ENCODE measurements at places on chromosomes 4 and X. TPM values are rescaled to one million over a fixed set of nuclear protein-coding genes. Genes with fewer than 3 reads are reported as not detected.

ETDA gene
- not detected for total RNA-seq

INTU gene
- 4.8 TPM for total RNA-seq

IL15 gene
- 4.9 TPM for total RNA-seq

SSX5 gene
- total RNA-seq, result not detected

ZFP92 gene
- total RNA-seq, result 0.29 TPM

LRAT gene
- 0.07 TPM for total RNA-seq

CYSLTR1 gene
- 1.6 TPM for total RNA-seq

DNA sequence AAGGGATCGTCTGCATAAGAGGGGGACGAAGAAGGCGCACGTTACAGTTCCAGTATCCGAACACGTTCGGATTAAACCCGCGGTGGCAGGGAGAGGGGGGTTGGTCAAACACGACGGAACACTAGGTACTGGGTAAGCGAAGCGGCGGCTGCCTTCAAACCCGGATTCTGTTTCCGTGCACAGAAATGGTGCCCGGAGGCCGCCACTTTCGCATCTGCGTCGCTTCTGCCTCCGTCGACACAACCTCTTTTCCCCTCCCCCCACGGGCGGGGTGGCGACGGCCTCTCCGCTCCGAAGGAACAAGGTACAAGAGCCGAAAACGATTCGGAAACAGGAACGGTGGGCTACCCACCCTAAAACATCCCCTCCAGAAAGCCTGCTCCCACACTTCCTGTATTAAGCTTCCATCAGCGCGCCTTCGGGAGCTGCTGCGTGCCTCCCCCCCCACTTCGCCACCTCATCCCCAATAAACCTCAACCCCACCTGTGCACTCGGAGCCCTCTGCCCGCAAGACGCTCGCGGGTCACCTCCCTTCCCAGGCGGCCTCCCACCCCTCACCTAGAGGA lies 667 bp downstream of the G3BP2 start:
- H3K36me3 ChIP-seq, result no peaks in the 10 kb centered on the region
- H3K4me3 ChIP-seq, result peak overlapping the region; percentile 96
- peaks cover 10% of the 10 kb centered on the region for H3K4me1 ChIP-seq
- DNase-seq, result peak; percentile 85
- peak overlapping the region; percentile 99 for H3K27ac ChIP-seq

DNA sequence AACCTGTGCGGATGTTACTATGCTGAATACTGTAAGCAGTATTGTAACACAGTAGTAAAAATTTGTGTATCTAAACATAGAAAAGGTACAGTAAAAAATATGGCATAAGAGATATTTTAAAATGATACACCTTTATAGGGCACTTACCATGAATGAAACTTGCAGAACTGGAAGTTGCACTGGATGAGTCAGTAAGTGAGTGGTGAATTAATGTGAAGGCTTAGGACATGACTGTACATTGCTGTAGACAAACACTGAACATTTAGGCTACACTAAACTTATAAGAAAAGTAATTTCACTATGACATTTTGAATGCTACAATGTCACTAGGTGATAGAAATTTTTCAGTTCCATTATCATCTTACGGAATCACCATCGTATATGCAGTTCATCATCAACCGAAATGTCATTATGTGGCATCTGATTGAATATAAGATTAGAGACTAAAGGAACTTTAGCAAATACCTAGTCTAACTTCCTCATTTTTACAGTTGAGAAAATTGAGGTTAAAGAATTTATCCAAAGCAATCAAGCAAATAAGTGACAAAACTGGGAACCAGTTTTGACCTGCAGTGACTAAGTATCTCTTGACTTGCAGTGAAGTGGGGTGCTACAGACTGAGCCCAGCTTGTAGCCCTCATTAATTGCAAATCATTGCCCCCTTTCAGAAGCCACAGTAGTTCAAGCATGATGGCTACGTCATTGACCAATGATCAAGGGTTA lies 55.3 kb downstream of the EGF start:
- H3K4me1 ChIP-seq, result no peaks in the 10 kb centered on the region
- H3K27me3 ChIP-seq, result no peaks in the 10 kb centered on the region
- no peaks in the 10 kb centered on the region for H3K36me3 ChIP-seq
- H3K4me3 ChIP-seq, result no peak overlapping the region
- DNase-seq, result peak; percentile 36

- no peak overlapping the region for H3K4me3 ChIP-seq
- H3K27me3 ChIP-seq, result no peaks in the 10 kb centered on the region
- no peak for DNase-seq
- no peaks in the 10 kb centered on the region for H3K4me1 ChIP-seq
- H3K36me3 ChIP-seq, result no peaks in the 10 kb centered on the region
These were observed 110.4 kb downstream of the SLIT2 start for GRCh38 chr4:20362148-20362547.

- H3K27me3 ChIP-seq, result no peaks in the 10 kb centered on the region
- H3K36me3 ChIP-seq, result no peaks in the 10 kb centered on the region
- DNase-seq, result peak; percentile 67
- peak within 1 kb of the TSS; percentile 56 for H3K27ac ChIP-seq
- peak within 1 kb of the TSS; percentile 50 for H3K4me3 ChIP-seq
- no peaks in the 10 kb centered on the region for H3K4me1 ChIP-seq
These were observed at the start of gene OCRL for GRCh38 chrX:129540068-129540653. Gene OCRL (plus strand): TSS chrX:129540259. CDS start chrX:129540440, 181 bp downstream.

DNA sequence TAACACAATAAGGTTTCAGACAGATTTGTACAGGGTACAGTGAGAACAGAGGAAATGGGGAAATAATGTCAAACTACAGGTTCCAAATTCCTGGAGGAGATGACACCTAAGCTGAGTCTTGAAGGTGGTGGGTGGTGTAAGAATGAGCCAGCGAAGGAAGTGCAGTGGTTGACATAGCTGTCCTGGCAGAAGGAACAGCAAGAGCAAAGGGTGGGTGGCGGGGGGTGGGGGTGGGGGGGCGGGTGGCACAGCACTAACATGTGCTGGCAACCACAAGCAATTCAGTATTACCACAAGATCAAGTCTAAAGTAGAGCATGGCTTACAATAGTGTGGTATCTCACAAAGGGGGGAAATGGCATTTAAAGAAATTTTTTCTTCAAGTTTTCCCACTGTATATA lies 13.1 kb upstream of the G3BP2 start:
- H3K27me3 ChIP-seq, result no peaks in the 10 kb centered on the region
- no peaks in the 10 kb centered on the region for H3K36me3 ChIP-seq
- no peaks in the 10 kb centered on the region for H3K4me1 ChIP-seq
- DNase-seq, result no peak
- H3K27ac ChIP-seq, result no peak overlapping the region

- no peaks in the 10 kb centered on the region for H3K4me1 ChIP-seq
- no peak for DNase-seq
- H3K27ac ChIP-seq, result no peak overlapping the region
These were observed 375.4 kb upstream of the PITX2 start for GRCh38 chr4:110998320-110998719.

DNA sequence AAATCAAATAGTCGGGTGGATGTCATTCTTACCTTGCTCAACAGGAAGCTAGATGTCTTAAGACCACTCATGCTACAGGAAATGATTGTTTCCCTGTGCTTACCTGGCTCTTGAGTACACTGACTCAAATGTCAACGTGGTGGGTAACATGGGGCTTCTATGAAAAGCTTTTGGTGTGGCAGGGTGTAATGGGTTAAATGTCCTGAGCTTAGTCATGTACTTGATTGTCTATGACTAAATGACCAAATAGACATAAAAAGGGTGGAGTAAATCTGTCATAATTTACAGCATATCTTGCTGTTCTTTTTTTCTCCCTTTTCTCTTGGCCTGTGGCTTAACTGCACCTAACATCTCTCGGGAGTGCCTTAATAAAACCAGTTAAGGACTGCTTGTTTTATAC lies 44.9 kb downstream of the CCNG2 start:
- H3K4me1 ChIP-seq, result peaks cover 3% of the 10 kb centered on the region
- no peaks in the 10 kb centered on the region for H3K27me3 ChIP-seq
- DNase-seq, result no peak
- no peak overlapping the region for H3K4me3 ChIP-seq

DNA sequence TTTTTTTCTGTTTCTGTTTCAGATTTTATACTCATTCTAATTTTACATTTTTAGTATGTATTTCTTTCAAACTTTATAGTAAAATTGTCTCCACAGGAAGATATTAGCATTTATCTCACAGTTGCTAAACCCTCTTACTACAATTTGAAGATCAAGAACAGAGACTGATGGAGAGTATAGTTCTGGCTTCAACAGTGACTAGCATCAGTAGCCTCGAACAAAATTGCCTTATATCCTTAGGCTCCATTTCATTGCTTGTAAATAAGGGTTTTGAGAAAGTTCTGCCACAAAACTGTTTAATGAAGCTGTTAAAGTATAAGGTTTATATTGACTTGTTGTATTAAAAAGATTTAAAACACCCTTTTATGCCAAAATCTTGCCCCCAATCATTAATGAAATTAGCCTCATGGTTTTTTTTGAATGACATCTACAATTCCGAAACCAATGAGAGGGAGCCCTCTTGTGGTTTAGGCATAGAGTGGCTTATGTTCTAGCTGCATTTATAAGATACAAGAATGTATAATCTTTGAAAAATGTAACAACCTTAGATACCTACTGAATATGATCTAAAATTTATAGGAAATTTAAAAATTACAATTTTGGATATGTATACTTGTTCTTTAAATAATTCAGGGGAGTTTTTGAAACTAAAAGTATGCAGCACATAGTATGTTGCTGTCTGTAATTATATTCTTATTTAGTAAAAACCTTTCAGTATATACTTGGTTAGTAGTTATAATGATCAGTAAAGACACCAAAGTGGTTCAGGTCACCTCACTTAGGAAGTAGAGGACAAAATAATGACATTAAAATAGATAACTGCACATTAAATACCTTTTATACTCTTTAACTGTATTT lies 109.8 kb upstream of the HPGD start:
- H3K36me3 ChIP-seq, result no peaks in the 10 kb centered on the region
- DNase-seq, result no peak
- no peaks in the 10 kb centered on the region for H3K27me3 ChIP-seq
- no peak overlapping the region for H3K4me3 ChIP-seq
- H3K27ac ChIP-seq, result no peak overlapping the region

DNA sequence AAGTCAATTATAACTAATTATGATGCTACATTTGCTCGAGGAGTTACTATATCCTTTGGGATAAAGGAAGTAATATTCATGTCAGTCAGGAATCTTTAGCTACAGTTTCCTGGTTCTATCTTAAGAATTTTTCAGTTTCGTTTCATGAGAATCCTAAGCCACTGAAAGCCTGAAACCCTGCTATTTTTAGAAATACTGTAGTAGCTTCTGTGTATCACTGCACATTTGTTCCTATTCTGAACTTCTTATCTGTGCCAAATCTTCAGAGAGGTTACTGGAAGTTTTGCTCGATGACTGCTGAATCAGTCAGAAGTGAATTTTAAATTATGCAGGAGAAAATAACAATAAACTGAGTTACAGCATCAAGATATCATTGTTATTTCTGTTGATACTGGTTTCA lies 249.2 kb downstream of the TENM3 start:
- no peaks in the 10 kb centered on the region for H3K36me3 ChIP-seq
- H3K4me1 ChIP-seq, result no peaks in the 10 kb centered on the region
- no peak overlapping the region for H3K27ac ChIP-seq
- no peak overlapping the region for H3K4me3 ChIP-seq
- H3K27me3 ChIP-seq, result no peaks in the 10 kb centered on the region

DNA sequence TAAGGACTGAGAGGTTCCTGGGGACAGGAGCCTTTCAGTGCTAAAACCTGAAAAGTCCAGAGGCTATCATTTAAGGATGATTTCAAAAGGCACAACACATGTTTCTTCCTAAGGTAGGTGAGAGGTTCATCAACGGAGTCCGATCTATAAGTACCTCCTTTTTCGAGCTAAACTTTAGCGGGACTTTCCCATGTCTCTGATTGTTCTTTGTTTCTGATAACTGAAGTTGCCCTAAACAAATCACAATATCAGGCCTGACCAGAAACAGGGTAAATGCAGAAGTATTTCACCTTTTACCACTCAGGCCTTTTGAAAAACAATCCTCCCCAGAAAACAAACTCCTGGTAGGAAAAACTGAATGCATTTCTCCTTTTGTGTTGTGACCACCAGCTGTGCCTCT lies 17.6 kb downstream of the PIR start:
- no peak overlapping the region for H3K27ac ChIP-seq
- DNase-seq, result no peak
- H3K27me3 ChIP-seq, result no peaks in the 10 kb centered on the region
- H3K4me1 ChIP-seq, result no peaks in the 10 kb centered on the region
- H3K36me3 ChIP-seq, result no peaks in the 10 kb centered on the region

DNA sequence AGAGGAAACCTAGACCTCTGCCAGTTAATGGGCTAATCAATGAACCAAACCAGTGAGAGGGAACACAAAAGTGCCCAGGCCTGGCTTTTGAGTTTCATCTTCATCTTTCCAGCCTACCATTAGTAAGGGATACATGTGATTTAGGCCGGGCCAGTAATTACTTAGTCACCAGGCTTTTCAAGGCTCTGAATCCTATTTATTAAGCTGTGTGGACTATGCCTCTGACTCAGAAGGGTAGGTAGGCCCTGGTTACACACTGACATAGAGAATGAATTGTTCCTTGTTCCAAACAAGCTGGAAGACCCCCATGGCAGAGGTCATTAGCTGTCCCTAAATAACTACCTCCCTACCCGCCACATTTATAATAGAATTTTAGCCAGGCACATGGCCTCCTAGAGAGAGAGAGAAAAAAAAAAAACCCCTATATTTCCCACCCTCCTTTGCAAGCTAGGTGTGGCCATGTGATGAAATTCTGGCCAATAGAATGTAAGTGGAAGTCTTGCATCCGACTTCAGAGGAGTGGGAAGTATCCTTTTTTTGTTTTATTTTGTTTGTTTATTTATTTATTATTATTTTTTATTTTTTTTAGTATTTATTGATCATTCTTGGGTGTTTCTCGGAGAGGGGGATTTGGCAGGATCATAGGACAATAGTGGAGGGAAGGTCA lies 112.3 kb upstream of the BCOR start:
- no peak for DNase-seq
- no peaks in the 10 kb centered on the region for H3K4me1 ChIP-seq
- no peak overlapping the region for H3K27ac ChIP-seq

DNA sequence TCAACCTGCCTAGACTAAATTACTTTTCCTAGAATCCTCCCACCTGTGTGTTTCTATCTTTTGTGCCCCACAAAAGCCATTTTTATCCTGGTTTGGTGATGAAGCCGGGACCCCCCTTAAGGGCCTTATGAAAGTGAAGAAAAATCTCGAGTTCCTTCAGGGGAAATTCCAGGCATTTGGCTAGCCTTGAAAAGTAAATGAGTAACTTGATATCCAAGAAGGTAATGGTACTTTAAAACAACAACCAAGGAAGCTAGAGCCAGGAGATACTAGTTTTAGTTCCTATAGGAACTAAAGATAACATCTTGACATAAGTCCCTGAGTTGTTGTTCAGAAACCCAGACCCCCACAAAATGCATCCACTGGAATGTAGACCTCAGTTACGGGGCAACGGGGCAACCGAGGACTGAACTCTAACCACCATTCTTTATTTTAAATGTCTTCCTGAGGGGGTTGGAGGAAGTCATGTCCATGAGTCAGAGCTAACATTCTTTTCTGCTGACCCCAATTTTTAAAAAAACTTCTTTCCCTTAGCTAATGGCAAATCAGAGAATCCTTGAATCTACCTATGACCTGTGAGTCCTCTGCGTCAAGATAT lies 73.9 kb downstream of the VCX3A start:
- H3K4me3 ChIP-seq, result no peak overlapping the region
- no peaks in the 10 kb centered on the region for H3K27me3 ChIP-seq
- H3K36me3 ChIP-seq, result no peaks in the 10 kb centered on the region
- H3K27ac ChIP-seq, result no peak overlapping the region
- H3K4me1 ChIP-seq, result no peaks in the 10 kb centered on the region
- no peak for DNase-seq

GRCh38 chr4:68905939-68906779 lies 45.4 kb downstream of the UGT2A3 start:
- no peak overlapping the region for H3K4me3 ChIP-seq
- peak; percentile 50 for DNase-seq
- H3K27ac ChIP-seq, result peak overlapping the region; percentile 48
- no peaks in the 10 kb centered on the region for H3K36me3 ChIP-seq
- H3K27me3 ChIP-seq, result no peaks in the 10 kb centered on the region

GRCh38 chr4:2757426-2757825 lies 1.3 kb upstream of the TNIP2 start:
- H3K27ac ChIP-seq, result no peak overlapping the region
- H3K27me3 ChIP-seq, result no peaks in the 10 kb centered on the region
- no peak overlapping the region for H3K4me3 ChIP-seq

Data from colonic mucosa (tissue), 4 donors.